ENCODE measurements at places on chromosomes 3 and 15.

DNA sequence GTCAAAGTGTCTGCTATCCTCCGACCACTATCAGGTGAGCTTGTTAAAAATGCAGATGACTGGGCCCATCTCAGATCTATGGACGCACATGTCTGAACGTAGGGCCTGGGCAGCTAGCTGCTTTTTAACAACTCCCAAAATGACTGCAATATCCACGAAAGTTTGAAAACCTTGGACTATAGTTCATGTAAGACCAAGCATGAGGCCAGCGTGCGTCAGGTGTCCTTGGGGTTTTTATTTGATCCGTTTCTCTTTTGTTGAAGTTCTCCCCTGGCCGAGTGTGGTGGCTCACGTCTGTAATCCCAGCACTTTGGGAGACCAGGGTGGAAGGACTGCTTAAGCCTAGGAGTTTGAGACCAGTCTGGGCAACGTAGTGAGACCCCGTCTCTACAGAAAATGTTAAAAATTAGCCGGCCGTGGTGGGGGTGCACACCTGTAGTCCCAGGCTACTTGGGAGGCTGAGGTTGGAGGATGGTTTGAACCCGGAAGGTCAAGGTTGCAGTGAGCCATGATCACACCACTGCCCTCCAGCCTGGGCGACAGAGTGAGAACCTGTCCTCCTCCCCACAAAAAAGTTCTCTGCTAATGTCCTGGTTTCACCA, 9.5 kb downstream of the SLC51A start:
- no peak for DNase-seq

DNA sequence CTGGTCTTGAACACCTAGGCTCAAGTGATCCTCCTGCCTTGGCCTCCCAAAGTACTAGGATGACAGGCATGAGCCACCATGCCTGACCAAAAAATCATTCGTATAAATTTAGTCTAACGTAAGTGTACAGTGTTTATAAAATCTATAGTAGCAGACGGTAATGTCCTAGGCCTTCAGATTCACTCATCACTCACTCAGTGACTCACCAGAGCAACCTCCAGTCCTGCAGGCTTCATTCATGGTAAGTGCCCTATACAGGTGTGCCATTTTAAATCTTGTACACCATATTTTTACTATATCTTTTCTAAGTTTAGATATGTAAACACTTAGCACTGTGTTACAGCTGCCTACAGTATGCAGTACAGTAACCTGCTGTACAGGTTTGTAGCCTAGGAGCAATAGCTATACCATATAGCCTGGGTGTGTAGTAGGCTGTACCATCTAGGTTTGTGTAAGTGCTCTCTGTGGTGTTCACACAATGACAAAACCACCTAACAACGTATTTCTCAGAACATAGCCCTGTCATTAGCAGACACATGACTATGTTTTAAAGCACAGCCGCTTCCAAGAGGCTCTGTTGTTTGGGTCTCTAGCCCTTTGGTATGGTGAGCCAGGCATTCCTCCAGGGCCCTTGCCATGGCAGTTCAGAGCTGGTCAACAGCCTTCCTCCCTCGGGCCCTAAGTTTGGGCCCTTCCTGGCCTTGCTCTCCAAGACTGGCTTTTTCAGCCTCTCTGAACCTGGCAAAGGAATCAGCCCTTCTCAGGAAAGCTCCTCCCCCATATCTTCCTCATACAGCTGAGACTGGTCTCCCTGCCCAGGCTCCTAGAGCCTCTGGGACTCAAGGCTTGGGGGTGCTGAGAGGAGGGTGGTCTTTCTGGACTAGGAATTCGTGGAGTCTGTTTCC, 1.9 kb upstream of the CCDC9B start:
- DNase-seq, result no peak

GRCh38 chr3:48347500-48347899, 14.0 kb upstream of the SPINK8 start:
- no peak for DNase-seq

DNA sequence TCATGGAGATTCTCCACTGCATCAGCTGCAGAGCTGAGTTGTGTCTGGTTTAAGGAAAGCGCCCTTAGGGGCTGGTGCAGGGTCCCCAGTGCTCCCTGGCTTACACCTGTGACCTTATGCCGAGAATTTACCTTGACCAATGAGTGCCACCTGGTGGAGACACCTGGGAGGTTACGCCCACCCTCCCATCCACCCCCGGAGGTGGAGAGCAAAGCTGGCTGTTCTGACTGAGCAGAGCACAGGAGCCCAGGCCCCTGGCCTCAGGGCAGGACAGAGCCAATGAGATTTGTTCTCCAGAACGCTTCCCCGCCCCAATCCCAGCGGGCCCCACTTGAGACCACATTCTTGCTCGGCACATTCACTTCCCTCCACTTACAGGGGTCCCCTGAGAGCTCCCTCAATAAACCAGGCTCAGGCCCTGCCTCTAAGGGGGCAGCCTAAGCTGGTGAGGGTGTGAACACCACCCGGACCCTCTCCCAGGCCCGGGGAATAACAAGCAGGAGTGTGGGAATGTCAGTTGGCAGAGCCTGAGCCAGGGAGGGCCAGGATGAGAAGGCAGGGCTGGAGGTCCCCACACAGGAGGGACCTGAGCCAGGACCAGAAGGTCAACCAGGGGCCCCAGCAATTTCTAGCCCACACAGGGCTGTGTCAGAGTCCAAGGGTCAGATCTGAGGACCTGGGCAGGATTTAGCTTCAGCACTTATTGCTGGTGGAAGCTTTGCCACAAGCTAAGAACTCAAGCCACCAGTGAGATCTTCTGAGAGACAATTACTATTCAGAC, 117.1 kb downstream of the TPRA1 start:
- no peak for DNase-seq

GRCh38 chr15:79185199-79185598, 94.6 kb upstream of the RASGRF1 start:
- DNase-seq, result no peak

DNA sequence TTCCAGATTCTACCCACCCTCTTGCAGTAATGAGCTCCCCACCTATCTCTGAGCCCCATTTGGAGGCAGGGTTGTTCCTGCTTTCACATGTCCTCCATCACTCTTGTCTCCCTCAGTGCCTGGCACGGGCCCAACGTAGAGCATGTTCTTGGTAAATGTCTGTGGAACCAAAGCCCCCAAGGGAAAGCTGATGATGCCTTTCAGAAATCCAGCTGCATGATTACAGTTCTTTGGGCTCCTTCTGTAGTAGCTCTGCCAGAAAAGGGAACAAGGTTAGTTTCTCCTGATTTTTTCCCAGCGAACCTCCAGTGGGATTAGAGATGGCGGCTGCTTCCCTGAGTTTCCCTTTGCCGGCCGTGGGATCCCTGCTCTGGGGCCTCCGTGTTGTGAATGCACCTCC, 39.3 kb downstream of the CGNL1 start:
- no peak for DNase-seq

DNA sequence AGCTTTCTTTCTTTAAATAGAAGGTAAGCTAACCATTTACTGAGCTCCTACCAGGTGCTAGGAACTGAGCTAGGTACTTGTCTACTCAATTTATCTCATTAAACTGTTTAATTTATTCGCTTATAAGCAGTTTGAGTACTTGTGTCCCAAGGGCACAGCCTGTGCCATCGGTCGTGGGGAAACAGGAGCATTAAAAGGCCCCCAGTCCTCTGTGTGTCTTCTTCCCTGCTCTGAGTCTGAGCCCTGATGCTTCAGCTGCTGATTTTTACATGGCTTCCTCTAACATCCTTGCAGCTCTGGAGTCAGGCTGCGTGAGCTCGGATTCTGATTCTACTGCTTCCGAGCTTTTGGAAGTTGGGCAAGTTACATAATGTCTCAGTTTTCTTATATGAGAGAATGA, 239.5 kb downstream of the EDEM1 start:
- DNase-seq, result no peak

- DNase-seq, result no peak
These were observed 235.3 kb downstream of the KCNMB2 start for GRCh38 chr3:178771511-178771910.

GRCh38 chr3:185318141-185318540, 44.8 kb upstream of the MAP3K13 start:
- DNase-seq, result no peak

- no peak for DNase-seq
These were observed 212.2 kb upstream of the SUCLG2 start for GRCh38 chr3:67866571-67866970.

- no peak for DNase-seq
These were observed 7.9 kb upstream of the PXYLP1 start for GRCh38 chr3:141223673-141224166.

- no peak for DNase-seq
These were observed 67.8 kb downstream of the PLXNA1 start for GRCh38 chr3:127050733-127051132.

GRCh38 chr15:69463182-69463756, 10.7 kb downstream of the RPLP1 start:
- no peak for DNase-seq

DNA sequence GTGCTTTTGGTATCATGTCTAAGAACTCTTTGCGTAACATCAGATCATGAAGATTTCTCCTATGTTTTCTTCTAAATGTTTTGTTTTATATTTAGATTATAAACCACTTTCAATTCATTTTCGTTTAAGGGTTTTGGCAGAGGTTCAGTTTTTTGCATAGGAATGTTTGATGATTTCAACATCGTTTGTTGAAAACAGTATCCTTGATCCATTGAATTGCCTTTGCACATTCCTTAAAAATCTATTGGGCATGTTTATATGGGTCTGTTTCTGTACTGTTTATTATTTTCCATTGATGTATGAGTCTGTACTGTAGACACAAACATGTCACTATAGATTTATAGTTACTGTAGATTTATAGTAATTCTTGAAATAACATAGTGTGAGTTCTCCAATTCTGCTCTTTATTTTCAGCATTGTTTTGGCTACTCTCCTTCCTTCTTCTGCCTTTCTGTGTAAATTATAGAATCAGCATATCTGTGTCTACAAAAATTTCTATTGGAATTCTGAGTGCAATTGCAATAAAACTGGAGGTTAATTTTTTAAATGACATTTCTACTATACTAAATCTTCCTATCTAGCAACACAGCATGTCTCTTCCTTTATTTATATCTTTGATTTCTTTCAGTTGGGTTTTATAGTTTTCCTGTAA, 374.0 kb downstream of the SV2B start:
- DNase-seq, result no peak

- no peak for DNase-seq
These were observed 52.4 kb downstream of the PRKCI start for GRCh38 chr3:170274641-170275040.

DNA sequence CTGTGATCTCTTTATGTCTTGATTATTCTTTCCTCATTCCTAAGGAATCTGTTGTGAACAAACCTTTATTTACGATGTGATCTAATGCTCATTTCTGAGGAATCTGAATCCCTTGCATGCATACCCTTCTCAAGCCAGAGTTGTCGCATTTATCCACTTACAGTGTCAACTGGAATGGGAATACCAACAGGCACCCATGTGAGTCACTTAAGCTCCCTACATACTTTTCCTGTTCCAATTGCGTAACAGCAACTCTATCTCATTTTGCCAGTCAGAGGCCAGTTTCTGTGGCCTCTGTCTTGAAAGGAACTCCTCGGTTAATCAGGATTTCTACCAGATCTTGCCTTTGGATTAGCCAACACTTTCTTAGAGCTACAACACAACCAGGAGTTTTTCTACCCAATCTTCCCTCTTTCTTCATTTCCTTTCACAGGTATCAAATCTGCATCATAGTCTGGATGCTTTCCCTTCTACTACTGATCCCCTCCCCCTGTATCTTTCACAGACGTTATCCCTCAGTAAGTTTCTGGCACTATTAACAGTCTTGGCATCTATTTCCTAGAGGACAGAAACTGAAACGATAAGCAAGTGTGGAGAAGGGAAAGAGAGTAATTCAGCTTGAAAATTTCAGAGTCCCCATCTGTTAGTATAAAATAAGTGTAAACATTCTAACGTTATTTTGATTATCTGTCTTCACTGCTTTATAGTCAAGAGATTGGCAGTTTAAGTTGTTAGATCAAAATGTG, 66.8 kb upstream of the BCHE start:
- no peak for DNase-seq

DNA sequence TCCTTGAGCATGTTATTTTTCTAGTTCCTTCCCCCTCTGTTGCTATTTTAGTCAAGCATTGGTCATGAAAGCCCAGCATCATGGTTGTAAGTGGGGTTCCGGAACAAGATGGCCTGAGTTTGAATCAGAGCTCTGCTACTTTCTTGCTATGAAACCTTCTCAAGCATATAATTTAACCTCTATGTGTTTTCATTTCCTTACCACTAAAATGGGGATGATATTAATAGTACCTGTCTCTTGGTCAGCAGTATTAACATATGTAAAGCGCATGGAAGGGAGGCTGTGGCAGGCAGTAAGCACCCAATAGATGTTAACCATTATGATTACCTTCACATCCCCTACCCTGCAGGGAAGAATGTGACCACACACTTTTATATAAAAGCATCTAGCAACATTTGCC, 14.3 kb upstream of the SPRED1 start:
- no peak for DNase-seq

DNA sequence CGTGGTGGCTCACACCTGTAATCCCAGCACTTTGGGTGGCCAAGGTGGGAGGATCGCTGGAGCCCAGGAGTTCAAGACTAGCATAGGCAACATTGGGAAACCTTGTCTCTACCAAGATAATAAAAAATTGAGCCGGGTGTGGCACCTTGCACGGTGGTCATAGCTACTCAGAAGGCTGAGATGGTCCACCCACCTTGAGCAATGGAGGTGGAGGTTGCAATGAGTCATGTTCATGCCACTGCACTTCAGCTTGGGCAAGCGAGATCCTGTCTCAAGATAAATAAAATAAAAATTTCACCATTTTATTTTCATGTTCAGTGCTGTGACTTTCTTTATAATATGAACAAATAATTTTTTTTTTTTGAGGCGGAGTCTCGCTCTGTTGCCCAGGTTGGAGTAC, 12.5 kb downstream of the MAPK6 start:
- no peak for DNase-seq

- no peak for DNase-seq
These were observed 488.7 kb upstream of the AGTR1 start for GRCh38 chr3:148208975-148209374.

DNA sequence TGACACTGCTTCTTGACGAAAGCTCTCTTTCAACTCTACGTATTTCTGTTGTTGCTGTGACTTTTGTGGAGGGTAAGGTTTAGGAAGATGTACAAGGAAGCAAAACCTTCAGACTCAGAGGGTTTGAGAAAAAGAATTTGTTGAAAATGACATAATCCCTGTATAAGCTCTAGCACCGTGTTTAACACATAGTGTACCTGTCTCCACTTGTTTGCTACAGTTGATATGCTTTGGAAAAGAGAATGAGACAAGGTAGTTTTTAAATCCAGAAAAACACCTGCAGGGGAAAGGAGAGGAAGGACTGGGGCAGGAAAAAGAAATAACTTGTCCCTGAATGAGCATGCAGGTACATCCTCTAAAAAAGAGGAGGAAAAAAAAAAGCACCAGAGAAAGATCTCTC, 29.6 kb upstream of the CP start:
- no peak for DNase-seq

GRCh38 chr15:29554531-29554930, 267.7 kb downstream of the TJP1 start:
- DNase-seq, result no peak

- DNase-seq, result no peak
These were observed 157.2 kb downstream of the LRRC28 start for GRCh38 chr15:99408236-99409096.

Measured in caudate nucleus (tissue), 63 donors.